Dermis blood vessel endothelial cell (primary cell): ENCODE measurements at places on chromosomes 12 and 14. TPM values are rescaled to one million over a fixed set of nuclear protein-coding genes. Genes with fewer than 3 reads are reported as not detected.

GRCh38 chr12:28955931-28956330 lies 193.1 kb upstream of the FAR2 start:
- DNase-seq: no peak

DNA sequence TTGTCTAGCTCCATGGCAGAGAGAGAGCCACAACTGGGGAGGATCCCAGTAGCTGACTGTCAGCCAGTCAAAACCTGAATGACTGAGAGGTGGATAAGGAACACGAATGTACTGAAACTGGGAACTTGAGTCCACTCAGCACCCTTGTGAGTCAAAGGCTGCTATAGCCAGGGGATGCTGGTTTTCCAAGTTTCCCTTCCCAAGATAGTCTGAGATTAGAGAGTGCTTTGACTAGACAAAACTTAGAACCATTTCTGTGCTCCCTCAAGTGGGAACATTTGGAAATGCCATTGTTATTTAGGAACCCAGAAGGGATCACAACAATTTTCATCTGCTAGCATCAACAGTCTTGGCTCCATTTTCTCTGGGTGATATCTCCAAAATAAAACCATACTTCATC lies 4.0 kb downstream of the PRKAG1 start:
- peak; percentile 42 for DNase-seq

DNA sequence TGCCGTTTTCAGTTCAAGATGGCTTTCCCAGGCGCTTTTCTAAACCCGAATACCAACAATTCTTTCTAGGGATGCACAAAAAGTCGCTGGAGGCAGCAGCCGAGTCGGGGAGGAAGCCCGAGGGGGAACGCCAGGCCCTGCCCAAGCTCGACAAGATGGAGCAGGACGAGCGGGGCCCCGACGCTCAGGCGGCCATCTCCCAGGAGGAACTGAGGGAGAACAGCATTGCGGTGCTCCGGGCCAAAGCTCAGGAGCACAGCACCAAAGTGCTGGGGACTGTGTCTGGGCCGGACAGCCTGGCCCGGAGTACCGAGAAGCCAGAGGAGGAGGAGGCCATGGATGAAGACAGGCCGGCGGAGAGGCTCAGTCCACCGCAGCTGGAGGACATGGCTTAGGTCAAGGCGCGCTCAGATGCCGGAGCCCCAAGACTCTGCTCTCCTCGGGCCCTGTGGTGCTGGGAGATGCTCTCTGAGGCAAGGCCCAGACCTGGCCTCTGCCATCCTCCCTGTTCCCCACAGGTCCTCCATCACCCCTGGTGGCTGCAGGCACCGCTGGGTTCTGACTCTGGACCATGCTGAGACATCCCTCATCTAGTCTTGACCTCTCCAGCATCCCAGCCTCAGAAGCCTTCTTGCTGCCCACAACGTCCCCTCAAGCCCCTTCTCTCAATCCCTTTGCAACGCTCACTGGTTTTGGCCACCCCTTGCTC lies 21.4 kb downstream of the VSX2 start:
- no peak for DNase-seq

DNA sequence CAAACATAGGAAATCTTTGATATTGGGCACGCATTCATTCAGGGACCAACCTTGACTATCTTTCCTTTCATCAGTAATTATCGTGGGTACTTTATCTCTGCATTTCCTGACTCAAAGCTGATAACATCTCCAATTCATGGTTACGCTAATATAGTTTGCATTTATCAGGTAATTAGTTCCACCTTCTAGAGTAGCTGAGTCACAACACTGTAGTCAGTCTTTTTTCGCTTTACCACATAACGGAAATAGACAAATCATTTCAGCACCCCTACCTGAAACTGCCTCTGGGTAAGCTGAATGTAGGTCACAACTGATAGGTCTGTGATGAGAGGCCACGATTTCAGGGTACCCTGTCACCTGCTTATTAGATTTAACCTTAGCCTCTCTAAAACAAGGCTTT lies 36.7 kb upstream of the IL22 start:
- no peak for DNase-seq

- DNase-seq: no peak
Observed at GRCh38 chr14:72118841-72119240, 186.6 kb downstream of the RGS6 start.

DNA sequence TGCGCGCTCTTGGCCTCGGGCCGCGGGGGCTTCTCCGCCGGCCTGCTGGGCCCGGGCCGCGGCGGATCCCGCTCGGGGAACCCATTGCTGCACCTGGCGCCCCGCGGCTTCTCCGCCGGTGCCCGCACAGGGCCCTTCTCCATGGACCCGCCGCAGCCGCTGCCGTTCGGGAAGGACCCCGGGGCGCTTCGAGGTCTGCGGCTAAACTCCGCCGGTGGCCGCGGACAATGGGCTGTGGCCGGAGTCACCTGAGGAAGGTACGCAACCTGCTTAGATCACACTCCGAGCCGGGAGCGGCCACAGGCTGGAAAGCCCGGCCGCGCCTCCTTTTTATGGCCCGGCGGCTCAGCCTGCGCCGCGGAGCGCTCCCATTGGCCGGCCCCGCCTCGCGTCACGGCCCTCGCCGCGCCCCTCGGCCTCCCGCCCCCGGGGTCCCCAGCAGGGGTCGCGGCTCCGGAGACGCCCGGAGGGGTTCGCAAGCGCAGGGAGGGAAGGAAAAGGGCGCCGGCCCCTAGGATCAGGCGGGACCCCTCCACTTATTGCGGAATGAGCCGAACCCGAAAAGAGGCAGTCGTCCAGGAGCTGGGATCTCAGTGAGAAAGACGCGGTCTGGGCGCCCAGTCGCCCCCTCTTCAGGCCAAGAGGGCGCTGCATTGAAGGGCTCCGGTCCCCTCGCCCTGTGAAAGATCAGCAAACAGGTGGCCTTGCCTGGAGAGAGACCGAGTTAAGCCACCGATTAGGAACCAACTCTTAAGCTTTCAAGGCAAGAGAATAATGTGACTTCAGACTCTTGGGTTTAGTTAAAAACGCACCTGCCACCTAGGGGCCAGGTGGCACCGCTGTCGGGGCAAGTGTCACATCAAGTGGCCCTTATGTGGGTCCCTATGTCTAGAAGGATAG lies at the start of gene GCH1:
Gene GCH1, minus strand, starts transcription at position 306 of the 900 bp plus-strand sequence. Its CDS starts 163 bp downstream, at position 143.
- peak; percentile 79 for DNase-seq

GRCh38 chr12:55930771-55931316 lies at the start of gene DGKA:
Gene DGKA (plus strand): TSS chr12:55931162. CDS start chr12:55936504, 5,342 bp downstream.
- DNase-seq: peak; percentile 80

GRCh38 chr12:126210448-126210847 lies 1145.2 kb downstream of the AACS start:
- no peak for DNase-seq

DNA sequence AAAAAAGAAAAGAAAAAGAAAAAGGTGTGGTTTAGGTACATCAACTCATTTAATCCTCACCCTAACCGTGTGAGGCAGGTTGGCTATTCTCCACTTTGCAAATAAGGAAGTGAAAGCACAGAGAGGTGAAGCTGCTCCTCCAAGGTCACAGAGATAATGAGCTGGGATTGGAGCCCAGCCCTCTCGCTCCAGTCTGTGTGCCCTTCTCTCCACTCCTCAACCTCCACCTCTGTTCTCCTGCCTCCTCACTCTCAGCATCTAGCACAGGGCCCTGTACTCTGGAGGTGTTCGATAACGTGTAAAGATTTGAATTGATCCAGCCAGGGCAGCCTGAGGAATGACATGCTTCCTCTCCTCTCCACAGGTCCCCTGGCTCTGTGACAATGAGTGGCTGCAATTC lies 502.3 kb downstream of the TMEM132D start:
- DNase-seq: no peak

OTOGL gene
- 0.17 and 1.2 TPM in 2 replicates for total RNA-seq

JPH4 gene
- total RNA-seq: not detected in 2 replicates

LGR5 gene
- not detected in 2 replicates for total RNA-seq
